ENCODE measurements at places on chromosomes 7 and 10.
A peak's percentile ranks its signal among the peaks of the same experiment; 100 is the strongest.

- peak; percentile 70 for DNase-seq
Observed at GRCh38 chr7:129664029-129665012, 52.8 kb downstream of the NRF1 start.

DNA sequence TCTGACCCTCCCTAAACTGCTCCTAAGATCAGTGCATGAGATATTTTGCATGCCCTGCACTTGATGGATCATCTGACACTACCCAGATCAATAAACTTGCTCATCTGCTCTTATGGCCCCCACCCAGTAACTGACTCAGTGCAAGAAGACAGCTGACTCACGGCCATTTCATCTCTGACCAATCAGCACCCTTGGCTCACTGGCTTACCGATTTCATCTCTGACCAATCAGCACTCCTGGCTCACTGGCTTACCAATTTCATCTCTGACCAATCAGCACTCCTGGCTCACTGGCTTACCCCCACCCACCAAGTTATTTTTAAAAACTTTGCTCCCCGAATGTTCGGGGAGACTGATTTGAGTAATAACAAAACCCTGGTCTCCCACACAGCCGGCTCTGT, 37.2 kb upstream of the OPTN start:
- DNase-seq = no peak

DNA sequence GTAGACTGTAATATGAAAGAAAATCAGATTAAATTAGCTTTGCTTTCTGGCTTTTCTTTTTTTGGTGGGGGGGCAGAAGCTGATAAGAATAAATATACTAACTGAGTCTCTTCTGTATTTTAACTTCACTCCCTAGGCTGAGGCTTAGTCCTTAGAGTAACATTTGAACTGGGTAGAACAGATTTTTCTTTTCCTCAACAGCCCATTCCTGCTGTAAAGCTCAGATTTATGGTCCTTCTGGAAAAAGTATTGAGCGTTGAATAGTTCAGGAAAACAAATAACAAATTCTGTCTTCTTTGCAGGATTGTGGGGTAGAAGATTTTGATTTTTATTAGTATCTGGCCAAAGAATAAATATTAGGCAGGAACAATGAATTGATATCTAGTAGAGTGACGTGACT, 17.9 kb downstream of the SGPL1 start:
- DNase-seq = no peak

DNA sequence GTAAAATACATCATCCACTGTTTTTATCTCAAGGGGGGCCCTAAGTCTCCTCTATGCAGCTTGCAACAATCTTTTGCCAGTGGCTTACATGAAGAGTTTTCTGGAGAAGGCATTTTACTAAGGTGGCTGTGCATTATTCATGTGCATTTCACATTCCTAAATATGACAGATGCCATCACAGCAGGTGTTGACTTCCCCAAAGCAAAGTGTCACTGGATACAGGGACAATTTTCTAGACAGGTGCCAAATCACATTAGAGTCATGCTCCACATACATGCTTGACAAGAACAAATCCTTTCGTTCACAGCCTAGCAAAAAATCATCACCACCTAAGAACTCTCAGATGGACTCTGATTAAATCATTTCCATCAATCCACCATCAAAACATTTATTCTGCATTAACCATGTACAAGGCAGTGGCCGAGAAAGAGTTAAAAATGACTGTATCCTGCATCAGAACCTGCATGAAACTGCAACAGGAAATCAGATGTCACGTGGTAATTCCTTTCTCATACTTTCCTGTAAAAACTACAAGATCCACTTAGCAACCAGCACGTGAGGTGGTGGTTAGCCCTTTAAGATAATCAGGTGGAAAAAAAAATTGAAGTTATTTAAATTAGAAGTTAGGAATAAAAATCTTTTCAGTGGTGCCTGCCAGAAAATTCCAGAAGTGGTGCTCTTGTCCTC, 88.2 kb upstream of the AFAP1L2 start:
- no peak for DNase-seq

GRCh38 chr10:48608976-48609375, 4.1 kb upstream of the ARHGAP22 start:
- DNase-seq = no peak

GRCh38 chr10:119703903-119704508, 21.8 kb upstream of the INPP5F start:
- DNase-seq = no peak

DNA sequence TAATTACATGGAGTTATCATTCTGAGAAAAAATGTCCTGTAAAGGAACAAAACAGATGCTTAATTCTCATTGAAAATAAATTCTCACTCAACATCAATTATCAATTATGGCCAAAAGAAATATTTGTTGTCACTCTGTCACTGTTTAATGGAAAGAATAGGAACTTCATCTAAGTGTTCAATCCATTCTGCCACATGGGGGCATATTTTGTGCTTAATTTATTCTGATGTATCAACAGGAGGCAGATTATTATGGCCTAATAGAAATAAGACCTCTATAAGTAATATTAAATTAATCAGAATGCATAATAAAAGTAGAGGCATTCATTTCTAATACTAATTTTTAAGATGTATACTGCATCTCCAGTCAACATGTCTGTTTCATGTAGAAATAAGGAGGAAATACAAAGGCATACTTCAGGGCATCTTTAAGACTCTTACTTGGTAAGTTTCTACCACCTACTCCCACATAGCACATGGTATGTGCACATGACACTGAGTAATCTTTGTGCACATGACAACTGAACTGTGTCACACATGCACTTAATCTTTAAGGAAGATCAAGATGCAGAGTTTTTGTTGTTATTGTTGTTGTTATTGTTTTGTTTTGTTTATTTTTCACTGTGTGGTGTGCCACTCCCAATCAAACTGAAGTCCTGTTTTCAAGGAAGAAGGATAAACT, 420.4 kb upstream of the SEMA3A start:
- DNase-seq = no peak

- DNase-seq = peak; percentile 48
Observed at GRCh38 chr10:104231784-104232612, at the start of gene CFAP43. Gene CFAP43, minus strand, starts transcription at chr10:104232364. Its CDS starts 118 bp downstream, at chr10:104232246.

DNA sequence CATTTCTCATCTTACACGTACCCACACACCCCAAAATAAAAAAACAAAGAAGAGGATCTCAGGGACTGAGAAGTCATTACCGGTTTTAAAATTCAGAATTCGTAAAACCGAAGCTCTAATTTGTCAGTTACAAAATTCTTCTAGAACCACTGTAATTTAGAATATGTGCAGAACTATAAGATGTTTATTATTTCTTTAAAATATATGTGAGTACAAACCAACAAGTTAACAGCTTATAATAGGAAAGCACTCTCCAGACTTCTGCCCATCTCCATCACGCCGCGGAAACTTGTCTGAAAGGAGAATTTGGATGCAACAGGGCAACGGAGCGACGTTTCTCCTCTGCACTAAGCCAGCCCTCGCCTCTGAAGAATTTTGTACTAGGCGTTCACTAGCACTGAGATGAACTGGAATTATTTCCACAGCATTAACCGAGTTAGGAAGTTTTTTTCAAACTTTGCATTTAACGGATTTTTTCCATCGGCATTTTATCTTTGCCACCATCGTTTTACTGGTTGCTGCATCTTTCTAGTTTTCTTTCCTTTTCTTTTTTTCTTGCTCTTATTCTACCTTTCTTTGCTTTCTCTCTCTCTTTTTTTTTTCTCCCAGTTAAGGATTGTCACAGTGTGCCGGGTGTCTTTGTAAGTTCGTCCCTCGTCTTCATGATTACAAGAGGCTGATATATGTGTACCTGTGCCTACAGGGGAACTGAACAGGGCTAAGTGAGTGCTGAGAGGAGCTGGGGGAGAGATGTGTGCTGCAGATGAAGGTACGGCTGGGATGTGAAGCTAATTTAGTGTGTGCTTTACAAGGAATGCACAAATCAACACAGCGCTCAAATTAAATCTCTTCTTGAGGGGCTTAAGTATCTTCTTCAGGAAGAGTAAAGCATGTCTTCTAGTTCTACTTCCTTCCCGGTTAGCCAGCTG, 295.9 kb upstream of the NFE2L3 start:
- DNase-seq = no peak

All from NCI-H2029 treated with DMSO at 0.1 percent for 48 hours (cell line).